ENCODE measurements at places on chromosomes 5 and 9.

DNA sequence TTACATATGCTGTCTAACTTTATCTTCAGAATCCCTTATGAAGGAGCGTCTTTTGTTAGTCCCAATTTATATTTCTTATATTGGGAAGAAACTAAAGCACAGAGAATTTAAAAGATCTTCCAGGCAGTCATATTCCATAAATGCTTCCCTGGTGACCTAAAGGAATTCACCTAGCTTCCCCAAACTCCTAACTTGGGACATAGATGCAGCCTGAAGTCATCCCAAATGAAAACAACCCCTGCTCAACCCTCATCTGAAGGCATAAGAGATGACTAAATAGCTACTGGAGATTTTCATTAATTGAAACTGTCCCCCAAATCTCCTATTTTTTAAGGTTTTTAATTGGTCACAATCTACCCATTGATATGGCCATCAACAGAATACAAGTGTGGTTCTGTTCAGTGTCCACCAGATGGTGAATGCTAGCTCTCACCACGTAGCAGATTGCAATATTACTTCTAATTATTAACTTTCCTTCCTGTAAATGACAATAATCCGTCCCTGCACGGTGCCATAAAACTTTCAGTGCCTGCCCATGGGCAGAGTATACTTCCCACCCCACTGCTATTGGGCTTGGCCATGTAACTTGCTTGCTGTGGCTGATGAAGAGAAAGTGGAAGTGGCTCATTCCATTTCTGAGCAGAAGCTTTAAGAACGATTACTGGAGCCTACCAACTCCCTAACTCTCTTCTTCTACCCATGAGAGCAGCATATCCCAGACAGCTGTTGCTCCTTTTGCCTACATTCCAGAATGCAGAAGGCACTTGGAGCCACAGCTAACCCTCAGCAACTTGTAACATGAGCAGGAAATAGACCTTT is 18.7 kb downstream of the PRUNE2 start:
- no peak for DNase-seq

DNA sequence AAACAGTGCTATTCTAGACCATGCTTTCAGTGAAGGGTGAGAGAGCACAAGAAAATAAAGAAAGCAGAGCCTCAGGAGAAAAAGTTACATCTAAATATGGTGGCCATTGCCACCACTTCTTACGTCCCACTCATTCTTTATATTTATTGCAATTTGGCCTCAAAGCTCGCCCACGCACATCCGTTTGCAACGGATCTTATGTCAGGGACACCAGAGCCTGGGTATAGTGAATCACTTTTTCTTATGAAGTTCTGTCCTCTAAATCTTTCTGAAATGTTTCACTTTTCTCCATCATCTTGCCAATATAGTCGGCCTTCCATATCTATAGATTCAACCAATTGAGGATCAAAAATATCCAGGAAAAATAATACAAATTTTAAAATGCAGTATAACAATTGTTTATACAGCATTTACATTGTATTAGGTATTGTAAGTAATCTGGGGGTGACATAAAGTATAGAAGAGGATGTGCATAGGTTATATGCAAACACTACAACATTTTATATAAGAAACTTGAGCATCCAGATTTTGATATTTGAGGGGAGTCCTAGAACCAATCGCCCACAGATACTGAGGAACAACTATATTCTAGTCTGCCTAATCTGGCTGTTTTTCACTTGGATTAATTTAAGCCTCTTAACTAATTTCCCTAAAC is 35.2 kb downstream of the GOLPH3 start:
- no peak for DNase-seq

DNA sequence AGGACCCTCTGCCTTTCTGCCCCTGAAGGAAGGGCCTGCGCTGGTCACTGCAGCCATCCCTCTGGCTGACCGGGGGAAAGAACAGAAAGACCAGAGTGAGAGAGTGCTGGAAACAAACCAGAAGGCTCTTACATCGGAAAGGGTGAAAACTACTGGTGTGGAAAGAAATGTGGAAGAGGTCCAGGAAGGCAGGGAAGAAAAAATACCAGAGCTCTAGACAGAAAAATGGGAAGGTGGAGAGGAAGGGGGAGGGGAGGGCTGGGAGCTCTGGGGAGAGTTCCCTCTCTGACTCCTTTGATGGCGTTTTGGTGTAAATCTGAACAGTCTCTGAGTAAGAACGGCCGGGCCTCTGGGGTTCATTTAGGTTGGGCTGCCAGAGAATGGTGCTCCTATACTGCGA is 47.7 kb downstream of the COL23A1 start:
- no peak for DNase-seq

DNA sequence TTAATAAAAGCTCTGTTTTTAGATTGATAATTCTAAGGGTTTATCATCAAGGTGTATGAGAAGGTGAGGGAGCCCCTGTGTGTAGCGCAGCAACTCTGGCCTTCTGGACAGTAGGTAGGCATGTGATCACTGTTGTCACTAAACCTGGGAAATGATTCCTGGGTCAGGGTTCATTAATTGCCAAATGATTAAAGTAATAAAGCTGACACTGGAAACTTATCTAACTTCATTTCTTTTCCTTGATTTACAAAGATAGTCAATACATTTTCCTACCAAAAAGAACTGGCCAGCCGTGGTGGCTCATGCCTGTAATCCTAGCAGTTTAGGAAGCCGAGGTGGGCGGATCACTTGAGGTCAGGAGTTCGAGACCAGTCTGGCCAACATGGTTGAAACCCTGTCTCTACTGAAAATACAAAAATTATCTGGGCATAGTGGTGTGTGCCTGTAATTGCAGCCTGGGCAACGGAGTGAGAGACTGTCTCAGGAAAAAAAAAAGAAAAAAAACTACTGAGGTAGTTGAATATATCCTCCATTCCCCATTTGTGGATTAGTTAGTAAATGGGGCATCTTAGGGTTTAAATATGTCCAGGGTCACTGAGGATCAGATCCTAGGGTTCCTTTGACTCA is 2.4 kb downstream of the EHMT1 start:
- DNase-seq = no peak

DNA sequence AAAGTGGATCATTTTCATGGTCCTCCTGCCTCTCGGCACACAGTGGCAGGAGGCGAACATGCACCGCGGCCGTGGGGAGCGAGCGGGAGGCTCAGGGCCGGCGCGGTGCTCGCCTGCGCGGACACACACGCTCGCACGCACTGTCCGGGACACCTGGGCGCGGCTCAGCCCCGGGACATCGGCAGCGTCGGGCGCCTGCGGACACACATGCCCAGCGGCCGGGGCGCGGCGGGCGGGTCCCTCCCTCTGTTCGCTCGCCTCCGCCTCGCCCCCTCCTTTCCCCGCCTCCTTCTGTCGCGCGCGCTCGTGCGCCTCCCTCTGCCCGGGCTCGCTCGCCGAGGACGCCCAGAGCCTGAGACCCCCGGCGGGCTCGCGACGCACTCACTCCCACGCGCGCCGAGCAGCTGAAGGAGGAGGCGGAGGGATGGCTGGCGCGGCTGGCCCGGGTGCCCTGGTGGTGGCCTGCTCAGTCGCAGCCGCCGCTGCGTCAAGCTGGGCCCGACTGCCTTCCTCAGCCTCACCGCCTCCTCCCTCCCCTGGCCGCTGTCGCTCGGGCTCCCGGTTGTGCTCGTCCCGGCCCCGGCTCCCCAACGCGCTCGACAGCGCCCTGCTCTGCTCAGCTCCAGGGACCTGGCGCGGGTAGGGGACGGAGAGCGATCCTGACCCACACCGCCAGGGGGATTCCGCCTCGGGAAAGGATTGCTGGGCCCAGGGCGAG is at the start of gene FRMD3:
TSS of gene FRMD3 (minus strand) at position 230 of the 718 bp plus-strand sequence. CDS start at position 60, 170 bp downstream.
- peak; percentile 50 for DNase-seq

DNA sequence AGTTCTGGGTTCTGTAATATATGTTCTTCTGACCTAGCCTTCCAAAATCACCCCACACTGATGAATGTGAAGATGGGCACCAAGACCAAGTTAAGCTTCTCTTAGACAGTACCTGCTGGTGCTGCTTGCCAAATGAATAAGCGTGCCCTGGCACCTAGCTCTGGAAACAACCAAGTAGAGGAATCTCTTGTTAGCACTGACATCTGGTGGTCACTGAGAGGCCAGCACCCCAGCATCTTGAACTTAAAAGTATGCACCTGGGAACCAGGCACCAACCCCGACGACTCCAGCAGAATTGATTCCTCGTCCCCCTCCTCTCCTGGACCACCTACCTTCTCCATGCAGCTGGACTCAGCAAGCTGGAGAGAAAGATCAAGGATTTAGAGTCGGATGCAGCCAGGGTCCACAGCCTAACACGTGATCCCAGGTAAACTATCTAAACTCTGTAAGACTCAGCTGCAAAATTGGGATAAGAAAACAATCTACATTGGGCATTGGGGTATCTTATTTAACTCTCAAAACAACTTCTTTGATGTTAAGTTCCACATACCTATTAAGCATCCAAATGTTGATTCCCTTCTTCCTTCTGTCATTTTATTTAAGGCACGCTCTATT is 89.8 kb downstream of the SLC1A3 start:
- DNase-seq = peak; percentile 49

- no peak for DNase-seq
Observed at GRCh38 chr5:34040472-34040871, 2.5 kb downstream of the C1QTNF3 start.

DNA sequence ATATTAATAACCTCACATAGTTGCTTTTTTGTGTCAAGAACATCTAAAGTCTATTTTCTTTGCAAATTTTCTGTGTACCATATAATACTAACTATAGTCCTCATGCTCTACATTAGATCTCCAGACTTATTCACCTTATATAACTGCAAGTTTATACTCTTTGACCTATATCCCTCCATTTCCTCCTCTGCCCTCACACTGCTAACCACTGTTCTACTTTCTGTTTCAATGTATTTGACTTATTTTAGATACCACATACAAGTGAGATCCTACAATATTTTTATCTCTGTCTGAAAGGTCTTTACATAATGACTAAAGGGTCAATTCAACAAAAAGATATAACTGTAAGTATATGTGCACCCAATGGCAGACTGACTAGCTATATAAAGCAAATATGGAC is 789.7 kb upstream of the ZNF608 start:
- no peak for DNase-seq

- no peak for DNase-seq
Observed at GRCh38 chr5:17785774-17786173, 151.5 kb downstream of the TAF11L14 start.

DNA sequence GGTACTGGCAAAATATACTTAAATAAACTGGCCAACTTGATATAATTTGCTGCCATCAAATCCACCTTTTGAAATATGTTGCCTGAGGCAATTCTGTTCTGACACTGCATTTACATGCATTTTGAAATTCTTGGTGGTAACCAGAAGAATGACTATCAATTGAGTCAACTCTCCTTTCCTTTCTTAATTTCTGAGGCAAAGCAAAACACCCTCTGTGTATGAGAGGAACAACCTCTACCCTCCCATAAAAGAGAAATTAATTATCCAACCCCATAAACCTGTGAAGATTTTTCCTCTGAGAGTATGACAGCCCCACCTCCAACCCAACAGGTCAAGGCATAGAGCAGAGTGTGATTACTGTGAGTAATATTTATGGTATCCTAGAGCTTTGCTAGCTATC is 286.8 kb downstream of the NR2F1-AS1 start:
- DNase-seq = no peak

GRCh38 chr5:92635001-92635461 is 946.0 kb downstream of the NR2F1-AS1 start:
- peak; percentile 99 for DNase-seq

Measured in NCI-H748 treated with DMSO at 0.1 percent for 48 hours (cell line).